COR-L47 (cell line): ENCODE measurements at places on chromosomes 1 and 21.

DNA sequence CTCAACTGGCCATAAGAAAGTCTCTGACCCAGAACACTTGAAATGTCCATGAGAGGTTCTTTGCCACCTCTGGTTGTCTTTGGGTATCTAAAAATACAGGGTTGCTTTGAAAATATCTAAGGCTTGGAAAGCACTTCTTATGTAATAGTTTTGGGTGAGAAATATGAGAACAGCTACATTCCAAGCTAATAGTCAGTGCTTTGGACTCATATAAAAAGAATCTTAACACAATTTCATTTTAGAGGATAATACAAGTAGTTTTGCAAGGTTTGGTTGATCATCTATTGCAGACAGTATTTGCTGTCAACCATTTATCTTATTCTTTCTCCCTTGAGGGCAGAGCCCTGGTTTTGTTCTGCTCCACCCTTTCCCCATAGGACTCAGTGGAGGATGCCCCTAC, 207.5 kb downstream of the KCNK2 start:
- DNase-seq = no peak

DNA sequence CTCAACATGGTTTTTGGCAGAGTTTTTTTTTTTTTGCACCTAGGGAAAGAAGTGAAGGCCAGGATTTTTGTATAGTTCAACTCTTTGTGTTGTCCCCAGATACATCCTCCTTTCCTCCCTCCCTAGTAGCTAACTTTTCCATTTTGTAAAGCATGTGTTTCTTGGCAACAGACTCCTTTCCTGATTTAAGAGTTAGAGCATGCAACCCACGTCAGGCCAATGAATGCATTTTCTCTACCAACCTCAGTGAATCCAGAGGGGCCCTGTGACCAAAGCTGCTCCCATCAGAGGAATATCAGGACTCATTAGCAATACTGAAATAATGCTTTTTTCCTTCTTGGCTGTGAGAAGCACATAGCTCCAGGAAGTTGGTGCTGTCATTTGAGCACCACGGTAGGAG, 287.2 kb downstream of the LMO4 start:
- no peak for DNase-seq

GRCh38 chr1:117638759-117639158, 32.9 kb downstream of the TENT5C start:
- no peak for DNase-seq

DNA sequence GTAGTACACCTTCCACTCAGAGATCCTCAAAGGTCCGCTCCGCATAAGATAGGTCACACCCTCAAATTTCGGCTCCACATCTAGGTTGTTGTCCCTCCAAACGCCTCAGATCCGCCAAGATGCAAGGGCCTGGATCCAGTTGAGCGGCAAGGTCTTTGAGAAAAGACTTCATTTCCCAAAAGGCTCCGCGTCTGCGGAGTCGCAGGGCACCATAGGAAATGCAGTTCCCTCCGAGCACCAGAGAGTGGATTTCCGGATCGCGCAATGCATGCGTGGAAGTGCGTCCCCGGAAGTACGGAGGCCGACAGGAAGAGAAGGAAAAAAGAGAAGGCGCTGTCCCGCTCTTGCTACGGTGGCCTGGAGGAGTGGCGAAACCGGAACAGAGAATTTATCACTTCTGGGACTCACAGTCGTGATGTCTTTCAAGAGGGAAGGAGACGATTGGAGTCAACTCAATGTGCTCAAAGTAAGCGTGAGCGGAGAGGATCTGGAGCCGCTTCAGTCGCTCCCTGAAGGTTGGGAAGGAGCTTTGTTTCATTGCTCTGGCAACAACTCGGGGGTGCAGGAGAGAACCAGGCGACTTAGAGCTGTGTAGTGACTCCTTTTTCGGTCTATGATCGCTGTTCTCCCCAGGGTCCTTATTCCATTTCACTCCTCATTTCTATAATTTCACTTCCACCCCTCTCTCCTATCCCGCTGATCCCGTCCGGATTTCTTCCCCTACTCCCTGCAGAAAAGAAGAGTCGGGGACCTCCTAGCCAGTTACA, at the start of the genes LYSMD1 and SCNM1:
Gene LYSMD1 (minus strand): TSS at position 165 of the 767 bp plus-strand sequence. CDS start 644 bp downstream, outside the sequence.
Gene SCNM1 (plus strand): TSS at position 407 of the 767 bp plus-strand sequence. CDS start 9 bp downstream, at position 416.
- DNase-seq = peak; percentile 97

DNA sequence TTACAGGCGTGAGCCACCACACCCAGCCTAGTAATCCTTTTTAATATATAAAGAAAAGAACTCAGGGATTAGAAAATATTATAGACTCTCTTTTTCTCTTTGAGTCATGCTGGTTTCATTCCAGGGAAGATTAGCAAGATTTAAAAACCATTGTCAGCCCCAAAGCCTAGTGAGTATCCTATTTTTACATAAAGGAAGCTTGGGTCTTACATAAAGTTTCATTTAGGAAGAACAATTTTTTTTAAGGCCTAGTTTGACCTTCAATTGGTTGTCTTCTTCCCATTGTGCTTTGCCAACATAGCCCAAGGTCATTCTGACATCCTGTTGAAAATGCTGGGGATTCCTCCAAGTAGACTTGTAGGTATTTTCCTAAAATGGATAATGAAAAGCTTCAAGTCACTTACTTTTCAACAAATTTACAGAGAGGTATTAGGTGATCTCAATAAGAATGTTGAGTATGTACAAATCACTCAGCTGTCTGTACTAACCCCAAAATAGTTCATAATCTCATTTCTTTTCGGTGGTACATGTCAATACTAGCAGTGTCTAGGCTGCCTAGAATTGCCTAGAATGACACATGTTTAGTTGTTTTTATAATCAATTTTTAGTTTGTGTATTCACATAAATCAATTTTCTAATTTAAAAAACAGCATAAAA, 4.3 kb upstream of the KIF14 start:
- DNase-seq = no peak

- DNase-seq = no peak
Measured at GRCh38 chr1:64775113-64775512, 30.2 kb downstream of the RAVER2 start.

GRCh38 chr1:53669621-53670191, 69.3 kb downstream of the GLIS1 start:
- no peak for DNase-seq

DNA sequence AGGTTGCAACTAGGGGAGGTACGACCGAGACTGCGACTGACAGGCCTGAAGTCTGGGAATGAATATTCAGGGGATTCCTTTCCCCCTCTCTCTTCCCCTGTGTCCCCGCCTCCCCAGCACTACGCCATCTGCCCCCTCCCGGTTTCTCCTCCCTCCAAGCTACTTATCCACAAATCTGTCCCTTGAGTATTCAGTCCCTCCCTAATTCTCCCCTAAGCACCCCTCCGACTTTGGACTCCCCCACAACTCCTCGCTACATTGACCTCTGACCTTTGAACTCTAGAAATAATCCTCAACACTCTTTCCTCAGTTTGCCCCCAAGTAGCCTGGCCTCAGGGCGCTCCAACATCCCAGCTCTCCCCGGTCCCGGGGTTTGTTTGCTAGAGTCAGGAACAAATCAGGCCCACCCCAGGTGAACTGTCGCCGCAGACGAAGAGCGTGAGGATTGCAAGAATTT, 393 bp downstream of the LYSMD1 start:
- DNase-seq = peak; percentile 23

DNA sequence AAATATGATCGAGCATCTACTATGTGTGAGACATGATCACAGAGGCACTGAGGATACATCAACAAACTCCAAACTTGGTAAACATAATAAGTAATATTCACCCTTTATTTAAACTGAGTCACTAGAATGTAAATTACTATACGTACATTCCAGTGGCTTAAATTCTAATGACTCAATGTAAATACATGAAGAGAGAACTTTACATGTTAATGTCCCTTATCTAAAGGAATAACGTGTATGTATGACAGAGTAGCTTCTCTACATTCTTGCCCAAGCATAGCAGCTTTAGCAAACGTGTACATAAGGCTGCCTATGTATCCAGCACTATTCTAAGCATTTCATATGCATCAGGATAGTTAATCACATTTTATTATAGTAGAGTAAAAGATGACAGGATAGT, 111.8 kb upstream of the CYYR1 start:
- DNase-seq = no peak

- DNase-seq = no peak
Measured at GRCh38 chr1:228543396-228543795, 56.2 kb downstream of the RNF187 start.

DNA sequence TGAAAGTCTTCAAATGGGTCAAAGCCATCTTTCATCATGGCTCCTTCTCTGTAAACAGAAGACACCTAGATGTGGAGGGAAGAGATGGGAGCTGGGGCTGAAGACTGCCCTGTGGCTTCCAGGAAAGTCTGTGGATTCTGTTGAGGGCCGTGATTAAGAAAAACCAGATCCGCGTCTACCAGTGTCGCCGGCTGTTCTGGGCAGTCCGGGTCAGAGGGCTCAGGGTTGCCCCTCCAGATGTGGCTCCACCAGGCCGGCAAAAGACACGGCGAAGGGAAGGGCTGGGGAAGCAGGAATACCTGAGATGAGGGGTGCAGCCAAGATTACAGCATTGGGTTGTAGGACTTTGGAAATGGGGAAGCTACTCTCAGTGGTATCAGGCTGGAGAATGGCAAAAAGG, 162.6 kb downstream of the RHOU start:
- DNase-seq = no peak

- DNase-seq = no peak
Measured at GRCh38 chr1:36447450-36447849, 2.8 kb downstream of the OSCP1 start.

GRCh38 chr1:26580116-26580515, 50.6 kb downstream of the RPS6KA1 start:
- DNase-seq = no peak

DNA sequence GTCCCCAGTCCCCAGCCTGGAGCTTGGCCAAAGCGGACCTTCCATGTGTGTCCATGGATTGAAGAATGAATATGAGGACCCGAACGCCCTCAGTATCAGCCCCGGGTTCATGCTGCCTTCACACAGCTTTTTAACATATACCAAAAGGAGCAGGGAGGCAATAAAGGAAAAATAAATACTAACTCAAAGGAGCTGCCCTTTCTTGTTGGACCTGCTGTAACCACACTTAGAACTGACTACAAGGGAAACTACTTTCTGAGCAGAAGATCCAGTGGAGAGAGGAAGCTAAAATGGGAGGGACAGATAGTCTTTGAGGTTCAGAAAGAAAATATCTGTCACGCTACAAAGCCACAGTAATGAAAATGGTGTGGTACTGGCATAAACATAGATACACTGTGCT, 48.6 kb downstream of the CNN3 start:
- no peak for DNase-seq

- no peak for DNase-seq
Measured at GRCh38 chr1:111602302-111602701, 17.3 kb upstream of the RAP1A start.

DNA sequence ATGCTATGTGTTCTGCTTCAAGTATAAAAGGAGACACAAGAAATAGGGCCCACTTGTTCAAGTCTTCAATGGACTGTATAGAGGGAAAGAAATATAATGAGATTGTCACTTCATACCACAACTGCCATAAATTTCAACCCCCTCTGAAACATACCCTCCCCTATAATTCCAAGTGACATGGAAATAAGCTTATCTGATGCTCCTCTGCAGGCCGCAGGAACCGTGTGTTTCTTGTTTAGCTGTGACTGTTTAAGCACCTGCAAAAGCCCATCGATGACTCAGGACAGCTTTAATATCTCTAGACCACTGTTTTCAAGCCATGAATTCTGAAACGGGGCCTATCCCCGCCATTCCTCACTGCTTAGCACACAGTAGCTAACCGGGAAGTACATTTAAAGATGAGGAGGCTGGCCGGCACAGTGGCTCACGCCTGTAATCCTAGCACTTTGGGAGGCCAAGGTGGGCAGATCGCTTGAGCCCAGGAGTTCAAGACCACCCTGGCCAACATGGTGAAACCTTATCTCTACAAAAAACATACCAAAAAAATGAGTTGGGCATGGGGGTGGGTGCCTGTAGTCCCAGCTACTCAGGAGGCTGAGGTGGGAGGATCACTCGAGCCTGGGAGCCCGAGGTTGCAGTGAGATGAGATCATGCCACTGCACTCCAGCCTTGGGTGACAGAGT, 4.2 kb downstream of the HLCS start:
- DNase-seq = no peak

GRCh38 chr1:110462093-110462492, 11.1 kb downstream of the PROK1 start:
- no peak for DNase-seq

GRCh38 chr21:38346286-38346685, 89.5 kb downstream of the KCNJ15 start:
- DNase-seq = no peak

- DNase-seq = no peak
Measured at GRCh38 chr1:115363171-115363570, 25.1 kb upstream of the NGF start.

DNA sequence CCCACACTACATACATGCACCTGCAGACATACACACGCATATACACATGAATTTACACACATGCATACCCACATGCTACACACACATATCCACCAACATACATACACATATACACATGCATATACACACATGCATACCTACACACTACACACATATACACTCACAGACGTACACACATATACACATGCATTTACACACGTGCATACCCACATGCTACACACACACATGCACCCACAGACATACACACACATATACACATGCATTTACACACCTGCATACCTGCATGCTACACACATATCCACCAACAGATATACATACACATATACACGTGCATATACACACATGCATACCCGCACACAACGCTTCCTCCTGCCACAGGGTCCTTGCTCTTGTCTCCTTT, 61.2 kb upstream of the SLC25A33 start:
- no peak for DNase-seq

DNA sequence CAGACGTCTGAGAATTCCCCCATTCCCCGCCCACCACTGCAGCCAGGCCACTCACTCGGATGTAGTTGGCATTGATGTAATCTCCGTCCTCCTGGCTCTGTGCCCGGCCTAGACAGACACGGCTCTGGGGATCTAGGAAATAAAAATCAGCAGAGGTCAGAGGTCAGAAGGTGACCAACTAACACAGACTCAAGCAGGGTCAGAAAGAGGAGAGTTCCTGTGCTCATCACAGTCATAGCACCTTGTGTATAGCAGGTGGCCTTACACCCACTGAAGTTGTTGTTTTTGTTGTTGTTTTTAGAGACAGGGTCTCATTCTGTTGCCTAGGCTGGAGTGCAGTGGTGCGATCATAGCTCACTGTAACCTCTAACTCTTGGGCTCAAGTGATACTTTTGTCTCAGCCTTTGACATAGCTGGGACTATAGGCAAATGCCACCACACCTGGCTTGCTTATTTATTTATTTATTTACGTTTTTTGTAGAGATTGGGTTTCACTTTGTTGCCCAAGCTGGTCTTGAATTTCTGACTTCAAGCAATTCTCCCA, 4.9 kb downstream of the PTPN7 start:
- no peak for DNase-seq

DNA sequence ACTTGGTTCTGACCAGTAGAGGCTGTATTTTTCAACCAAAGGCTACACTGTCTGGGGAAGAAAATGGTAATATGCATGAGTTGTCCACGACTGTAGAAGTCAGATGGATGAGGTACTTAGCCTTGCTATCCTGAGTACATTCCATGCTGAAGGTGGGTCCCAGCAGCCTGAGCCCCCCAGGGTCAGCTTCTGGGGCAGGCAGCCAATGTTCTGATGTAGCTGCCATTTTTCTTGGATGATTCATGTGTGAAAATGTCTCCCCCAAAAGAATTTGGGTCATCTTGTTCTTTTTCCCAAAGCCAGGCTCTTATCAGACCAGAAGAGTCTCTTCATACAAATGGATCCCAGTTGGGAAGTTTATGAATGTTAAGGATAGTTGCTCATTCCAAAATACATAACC, 172.2 kb upstream of the UBE2U start:
- DNase-seq = no peak

- DNase-seq = peak; percentile 61
Measured at GRCh38 chr1:1119272-1119890, 3.5 kb upstream of the C1orf159 start.
